ENCODE measurements at places on chromosomes 16 and 17.

DNA sequence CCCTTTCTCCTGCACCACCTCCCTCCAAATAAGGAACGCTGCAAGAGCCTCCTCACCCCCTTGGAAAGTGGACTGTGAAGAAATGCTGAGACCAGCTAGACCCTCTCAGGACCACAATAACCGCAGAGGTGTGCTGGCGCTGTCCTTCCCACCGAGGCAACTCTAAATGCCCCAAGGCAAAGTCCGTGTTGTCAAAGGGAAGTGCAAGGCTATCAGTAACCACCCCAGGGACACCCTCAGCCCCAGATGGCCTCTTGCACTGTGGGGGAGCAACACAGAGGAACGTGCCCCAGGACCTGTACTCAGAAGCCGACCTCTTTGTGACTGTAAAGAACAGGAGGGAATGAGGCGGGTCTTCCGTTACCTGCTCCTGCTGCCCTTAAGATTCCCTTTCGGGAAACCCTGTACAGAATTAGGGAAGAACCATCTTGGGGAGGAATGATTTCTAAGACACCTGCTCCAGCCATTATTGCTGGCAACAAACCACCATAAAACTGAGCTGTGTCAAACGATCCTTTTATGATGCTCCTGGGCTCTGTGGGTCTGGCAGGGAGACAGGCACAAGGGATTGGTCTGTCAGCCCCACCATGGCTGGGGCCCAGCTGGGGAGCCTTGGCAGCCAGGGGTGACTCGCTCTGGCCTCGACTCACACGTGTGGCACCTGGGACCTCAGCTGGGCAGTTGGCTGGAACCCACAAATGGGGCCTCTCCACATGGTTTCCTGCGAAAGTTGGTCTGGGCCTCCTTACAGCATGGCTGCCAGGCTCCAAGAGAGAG, 14.6 kb upstream of the MED9 start:
- no peak for DNase-seq

DNA sequence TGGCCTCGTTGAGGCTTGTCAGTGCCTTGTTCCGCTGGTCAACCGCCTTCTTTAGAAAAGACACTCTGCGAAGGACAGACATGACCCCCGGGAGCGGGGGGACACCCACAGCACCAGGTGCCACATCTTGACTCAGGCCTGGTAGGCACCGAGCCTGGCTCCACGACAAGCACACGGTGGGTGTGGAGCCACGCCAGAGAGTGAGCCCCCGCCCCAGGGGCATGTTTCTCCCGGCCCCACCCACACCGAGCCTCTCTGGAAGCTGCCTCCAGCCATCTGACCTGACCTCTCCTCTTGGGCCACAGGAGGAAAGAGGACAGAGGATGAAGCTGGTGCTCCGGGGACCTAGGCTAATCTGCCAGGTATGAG, 4.6 kb downstream of the FAAP100 start:
- DNase-seq = no peak

GRCh38 chr16:3538222-3538621, 37.4 kb downstream of the CLUAP1 start:
- DNase-seq = no peak

- no peak for DNase-seq
These were observed 34.1 kb downstream of the ABAT start for GRCh38 chr16:8708536-8708935.

DNA sequence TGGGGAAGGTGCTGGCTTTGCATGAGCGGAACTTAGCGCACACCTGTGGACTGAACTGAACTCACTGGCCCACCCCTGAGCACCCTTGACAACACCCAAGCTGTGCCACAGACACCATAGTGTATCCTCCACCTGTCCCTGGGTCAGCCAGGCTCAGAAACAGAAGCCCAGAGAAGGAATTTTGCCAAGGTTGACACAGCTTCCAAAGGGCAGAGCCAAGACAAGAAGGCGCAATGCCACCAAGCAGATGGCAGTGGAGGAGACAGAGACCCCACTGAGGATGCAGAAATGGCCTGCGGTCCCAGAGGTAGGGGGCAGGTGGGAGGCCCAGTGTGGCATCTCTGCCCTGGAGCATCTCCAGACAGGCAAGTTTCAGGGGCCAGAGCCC, 169.0 kb downstream of the ENGASE start:
- no peak for DNase-seq

- DNase-seq = peak; percentile 74
These were observed 18.7 kb upstream of the ADGRG1 start for GRCh38 chr16:57609541-57610401.

DNA sequence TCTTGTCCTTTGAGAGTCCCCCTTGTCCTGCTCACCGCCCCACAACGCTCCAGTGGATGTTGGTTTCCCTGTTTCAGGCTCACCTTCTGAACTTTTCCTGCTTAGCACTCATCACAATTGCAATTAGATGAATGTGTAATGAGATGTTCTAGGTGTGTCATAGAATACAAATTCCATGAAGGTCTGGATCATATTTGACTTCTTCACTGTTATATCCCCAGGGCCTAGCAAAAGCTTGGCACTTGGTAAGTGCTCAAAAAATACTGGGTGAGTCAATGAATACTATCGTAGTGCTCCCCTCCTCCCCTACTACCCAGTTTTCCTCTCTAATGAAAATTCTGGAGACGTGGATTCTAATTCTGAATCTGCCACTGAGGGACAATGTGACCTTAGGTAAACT, 33.1 kb downstream of the DNAH3 start:
- no peak for DNase-seq

DNA sequence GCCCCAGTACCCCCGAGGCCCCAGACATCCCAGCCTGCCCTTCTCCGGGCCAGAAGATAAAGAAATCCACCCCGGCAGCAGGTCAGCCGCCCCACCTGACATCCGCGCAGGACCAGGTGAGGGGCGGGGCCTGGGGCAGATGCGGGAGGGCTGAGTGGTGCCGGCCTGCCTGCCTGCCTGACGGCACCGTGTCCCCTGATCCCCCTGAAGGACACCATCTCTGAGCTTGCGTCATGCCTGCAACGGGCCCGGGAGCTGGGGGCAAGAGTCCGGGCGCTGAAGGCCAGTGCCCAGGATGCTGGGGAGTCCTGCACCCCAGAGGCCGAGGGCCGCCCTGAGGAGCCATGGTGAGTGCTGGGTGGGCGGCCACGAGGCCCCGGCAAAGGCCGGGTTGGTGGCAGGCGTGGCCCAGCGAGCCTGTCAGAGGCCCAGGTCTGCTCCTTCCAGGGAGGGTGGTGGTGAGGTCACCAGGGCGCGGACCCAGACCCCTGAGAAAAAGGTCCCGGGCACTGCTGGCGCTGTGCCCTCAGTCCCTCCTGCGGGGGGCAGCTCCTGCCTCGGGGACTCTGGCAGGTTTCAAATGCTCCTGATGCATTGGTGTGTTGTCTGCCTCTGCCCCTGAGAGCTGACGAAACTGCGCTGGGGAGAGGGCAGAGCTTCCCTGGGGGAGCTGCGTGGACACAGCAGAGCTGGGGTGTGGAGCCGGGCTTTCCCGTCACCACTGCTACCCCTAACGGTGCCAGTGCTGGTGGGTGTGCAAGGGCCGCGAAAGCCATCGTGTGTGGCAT, 1.2 kb downstream of the CDT1 start:
- DNase-seq = peak; percentile 33

GRCh38 chr17:34382621-34383124, 19.6 kb upstream of the CCL1 start:
- no peak for DNase-seq

- DNase-seq = no peak
These were observed 35.6 kb downstream of the SDR42E1 start for GRCh38 chr16:81975637-81976036.

- DNase-seq = no peak
These were observed 2451.0 kb downstream of the TP53TG3F start for GRCh38 chr16:35910409-35910808.

Measured in activated T-helper 2 cell treated with anti-CD3 and anti-CD28 coated beads, Interferon-gamma antibody, Interleukin-2, Interleukin-4, amounts not matched to agents 10 μg/mL and 5 μg/mL and 100 μg/mL, durations not matched to agents 14 hours and 24 hours and 36 hours (primary cell).